ENCODE measurements at places on chromosomes 5 and 9.

GRCh38 chr9:5073701-5074100 lies 88.6 kb downstream of the JAK2 start:
- no peak for DNase-seq

DNA sequence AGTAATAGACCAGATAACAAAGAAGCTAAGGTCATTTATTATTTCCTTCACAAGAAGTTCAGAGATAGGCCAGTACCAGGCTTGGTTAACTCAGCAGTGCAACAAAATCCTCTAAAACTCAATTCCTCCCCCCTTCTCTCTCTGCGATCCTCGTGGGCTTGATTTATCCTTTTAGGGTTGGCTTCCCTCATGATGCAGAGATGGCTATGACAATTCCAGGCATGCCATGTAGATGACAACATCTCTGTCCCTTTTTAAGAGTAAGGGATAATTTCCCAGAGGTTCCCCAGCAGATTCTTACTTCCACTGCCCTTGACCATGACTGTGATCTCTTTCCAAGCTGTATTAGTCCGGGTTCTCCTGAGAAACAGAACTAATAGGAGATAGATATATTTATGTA lies 28.7 kb upstream of the DAP start:
- no peak for DNase-seq

- DNase-seq = no peak
Observed at GRCh38 chr9:6234014-6234413, 18.4 kb downstream of the IL33 start.

DNA sequence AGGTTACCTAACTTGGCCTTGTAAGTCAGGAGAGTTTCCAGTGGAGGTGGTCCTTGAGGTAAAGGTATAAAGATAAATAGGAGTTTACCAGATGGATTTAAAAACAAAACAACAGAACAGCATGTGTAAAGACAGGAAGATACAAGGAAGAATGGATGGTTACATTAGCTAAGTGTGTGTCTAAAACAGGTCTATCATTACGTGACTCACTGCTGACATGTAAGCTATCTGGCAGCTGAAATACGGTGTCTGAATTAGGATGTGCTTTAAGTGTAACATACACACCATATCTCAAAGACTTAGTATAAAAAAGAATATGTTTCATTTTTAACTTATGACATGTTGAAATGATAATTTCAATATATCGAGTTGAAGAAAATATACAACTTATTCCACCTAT lies 405.1 kb upstream of the ADAMTSL1 start:
- DNase-seq = no peak

DNA sequence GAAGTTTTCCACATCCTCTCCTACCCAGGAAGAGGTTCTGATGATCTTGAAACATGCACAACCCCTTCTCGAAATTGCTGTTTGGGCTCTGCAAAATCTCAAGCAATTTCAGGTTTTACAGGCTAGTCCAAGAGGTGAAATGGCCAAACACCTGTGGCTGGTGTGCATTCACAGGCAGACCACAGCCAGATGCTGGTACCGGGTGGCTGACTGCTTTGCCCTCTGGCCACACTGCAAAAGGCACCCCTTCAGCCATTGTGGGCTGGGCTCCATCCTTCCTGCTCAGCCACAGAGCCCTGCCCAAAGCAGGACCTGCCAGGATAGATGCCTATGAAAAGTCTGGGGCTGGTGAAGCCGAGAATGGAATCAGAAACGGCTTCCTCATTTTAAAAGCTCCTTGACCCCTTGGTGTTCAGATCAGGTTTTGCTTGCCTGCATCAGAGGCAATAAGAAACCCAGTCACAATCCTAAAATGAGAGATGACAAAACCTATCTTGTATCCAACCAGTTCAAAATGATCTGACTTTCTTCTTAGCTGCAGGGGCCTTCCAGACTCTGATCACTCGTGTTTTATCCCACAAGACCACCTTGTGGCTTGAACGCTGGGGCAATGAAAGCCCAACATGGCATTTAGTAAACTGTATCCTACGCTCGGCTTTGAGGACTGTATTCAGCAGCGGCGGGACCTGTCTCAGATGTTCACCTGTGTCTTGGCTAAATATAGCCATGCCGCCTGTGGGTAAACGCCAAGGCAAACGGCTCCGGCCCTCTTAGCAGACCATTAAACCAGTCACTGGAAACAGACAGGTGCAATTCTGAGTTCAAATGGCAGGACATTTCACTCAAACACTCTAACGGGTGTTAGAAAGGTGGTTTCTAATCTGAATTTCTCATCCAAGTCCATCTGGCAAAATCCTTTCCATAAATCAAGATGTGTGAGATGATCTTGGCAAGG lies 49.6 kb downstream of the EPB41L4B start:
- DNase-seq = no peak

- no peak for DNase-seq
Observed at GRCh38 chr9:14298601-14299022, 15.3 kb downstream of the NFIB start.

DNA sequence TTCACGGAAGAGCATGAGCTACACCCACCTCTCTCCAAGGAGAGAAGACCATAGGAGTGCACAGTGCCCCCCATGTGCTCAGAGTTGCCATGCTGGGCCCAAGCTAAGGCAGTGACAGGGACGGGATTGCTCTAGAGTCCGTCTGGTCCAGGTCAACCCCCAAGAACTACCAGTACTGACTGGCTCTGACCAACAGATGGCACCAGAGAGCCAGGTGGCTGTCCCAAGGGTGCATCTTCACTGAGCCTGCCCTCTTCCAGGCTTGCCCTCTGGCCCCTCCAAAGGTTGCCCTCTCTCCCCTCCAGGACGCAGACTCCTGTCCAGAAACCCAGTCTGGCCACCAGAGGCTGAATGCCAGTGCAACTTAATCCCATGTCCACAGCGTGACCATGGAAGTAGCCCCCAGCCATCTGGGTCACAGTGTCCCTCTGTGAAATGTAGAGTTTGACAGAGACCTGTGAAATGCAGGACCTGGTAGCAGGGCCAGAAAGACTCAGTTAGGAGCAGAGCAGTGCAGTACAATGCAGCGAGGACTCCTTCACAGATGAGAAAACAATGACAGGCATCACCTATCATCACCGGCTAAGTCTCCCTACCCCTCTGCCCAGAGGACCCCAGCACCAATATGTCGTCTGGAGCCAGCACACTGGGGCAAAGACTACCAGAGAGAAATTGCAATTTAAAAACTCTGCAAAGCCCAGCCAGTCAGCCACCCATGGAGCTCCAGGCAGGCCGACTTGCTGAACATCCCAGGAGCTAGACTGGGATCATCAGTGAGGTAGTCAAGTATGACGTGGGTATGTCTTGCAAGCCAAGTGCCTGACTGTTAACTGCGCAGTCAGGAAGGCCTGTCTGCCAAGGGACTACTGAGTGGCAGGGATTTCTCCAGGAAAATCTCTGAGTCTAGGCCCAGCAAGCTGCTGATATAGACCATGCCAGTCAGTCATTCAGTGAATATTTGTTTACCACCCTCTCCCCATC lies 7.7 kb upstream of the SKP1 start:
- DNase-seq = peak; percentile 80

DNA sequence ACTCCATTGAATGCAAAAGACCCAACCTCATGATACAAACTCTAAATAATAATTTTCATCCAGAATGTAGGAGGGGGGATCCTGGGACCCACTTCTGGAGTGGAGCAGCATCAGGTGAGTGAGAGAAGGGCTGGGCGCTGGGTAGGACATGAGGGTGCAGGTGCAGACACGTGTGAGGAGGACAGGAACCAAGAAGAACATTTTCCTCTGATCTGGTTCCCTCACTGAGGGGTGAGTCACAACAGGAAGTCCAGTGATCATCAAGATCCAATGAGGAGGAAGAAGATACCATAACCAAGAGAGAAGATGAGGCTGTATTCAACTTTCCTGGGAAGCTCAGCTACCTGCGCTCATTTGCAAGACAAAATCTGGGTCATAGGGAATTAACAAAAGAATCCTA lies 57.4 kb downstream of the SFXN1 start:
- DNase-seq = no peak

DNA sequence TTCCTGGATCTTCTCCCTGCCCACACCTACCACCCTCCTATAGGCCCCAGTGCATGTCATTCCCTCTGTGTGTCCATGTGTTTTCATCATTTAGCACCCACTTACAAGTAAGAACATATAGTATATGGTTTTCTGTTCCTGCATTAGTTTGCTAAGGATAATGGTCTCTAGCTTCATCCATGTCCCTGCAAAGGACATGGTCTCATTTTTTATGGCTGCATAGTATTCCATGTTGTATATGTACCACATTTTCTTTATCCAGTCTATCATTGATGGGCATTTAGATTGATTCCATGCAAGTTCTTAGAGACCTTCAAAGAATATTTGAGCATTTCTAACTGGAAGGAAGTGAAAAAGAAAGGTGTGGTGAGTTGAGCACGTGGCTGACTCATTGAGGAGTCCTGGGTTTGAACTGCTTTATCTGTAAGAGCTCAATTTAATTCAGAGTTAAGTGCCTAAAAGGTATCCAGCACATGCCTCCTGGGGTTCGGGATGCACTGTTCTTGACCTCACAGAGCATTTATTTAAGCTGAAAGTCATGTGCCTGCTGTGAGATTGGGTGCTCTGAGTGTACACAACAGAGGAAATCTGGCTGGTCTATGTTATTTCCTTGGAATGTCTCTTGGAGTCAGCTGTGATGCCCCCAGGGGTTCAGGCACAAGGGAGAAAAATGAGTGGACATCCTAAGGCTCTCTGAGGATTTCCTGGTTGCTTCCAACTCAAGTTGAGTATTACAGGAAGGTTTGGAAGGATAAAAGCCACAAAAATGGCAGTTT lies 56.4 kb downstream of the SH3GL2 start:
- no peak for DNase-seq

DNA sequence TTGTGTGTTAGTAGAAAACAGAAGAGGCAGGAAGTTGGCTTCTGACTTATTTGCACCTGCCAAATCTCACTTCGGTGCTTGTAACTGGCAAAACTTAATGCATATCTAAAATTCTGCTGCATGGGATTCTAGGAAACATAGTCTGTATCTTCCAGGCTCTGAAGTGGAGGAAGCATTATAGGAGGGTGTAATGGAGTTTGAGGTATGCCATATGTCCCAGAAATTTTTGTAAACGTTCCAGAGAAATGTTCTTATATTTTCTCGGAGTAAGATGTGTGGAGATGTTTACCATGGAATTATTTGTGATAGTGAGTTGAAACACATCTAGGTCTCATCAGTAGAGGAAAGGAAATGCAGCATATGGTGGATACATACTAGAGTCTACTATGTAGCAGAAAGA lies 1329.0 kb upstream of the NUDT12 start:
- no peak for DNase-seq

GRCh38 chr5:115100319-115100955 lies 69.3 kb downstream of the TRIM36 start:
- DNase-seq = no peak

GRCh38 chr5:32630867-32631491 lies 45.6 kb downstream of the SUB1 start:
- no peak for DNase-seq

DNA sequence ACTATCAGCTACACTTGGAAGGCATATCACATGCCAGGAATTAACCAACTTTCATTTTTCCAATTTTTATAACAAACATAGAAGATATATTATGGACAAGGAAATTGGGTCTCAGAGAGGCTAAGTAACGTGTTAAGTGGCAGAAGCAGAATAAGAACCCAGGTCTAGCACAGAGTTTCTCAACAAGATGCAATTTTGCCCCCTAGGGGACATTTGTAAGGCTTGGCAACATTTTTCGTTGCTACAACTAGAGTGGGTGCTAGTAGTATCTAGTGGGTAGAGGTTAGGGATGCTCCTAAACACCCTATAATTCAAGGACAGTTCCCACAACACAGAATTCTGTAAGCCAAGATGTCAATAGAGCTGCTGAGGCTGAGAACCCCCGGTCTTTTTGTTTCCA lies 180.6 kb downstream of the SNCAIP start:
- no peak for DNase-seq

DNA sequence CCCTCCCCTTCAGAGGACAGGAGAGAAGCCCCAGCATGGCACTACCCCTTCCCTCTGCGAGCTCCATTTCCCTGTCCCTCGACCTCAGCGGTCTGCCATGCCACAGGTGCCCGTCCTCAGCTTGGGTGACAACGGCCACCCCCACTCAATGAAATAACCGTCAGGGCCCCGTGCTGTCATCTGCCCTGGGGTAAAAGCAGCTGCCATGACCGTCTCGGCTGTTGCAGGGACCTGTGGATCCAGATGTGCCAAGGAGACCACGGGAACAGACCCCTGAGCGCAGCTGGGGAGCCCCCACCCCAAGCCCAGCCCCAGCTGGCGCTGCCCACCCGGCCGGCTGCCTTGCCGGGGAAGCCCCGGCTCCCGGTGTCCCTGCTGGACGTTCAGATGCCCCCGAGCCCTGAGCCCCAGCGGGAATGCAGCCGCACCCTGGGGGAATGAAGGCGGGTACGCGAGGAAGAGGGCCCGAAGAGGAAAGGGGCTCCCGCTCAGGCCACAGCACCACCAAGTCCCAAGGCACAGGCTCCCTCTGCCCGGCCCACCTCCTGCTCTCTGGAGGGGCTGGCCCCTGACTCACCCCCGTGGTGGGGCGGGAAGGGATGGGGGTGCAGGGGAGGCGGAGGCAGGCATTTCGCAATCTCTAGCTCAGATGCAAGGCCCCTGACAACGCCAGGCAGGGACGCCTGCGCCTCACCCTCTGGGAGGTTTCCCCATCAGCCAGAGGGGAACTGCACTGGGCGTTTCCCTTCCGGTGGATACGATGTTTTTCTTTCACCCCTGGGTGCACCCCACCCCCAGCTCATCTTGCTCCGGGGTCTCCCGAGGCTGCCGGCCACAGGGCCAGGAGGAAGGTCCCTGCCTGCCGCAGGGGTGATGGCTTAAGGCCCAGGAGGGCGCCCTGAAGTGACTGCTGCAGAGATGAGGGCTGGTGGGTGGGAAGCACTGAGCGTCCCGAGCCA lies 49.2 kb downstream of the NACC2 start:
- no peak for DNase-seq

GRCh38 chr5:99973779-99974178 lies 561.4 kb upstream of the FAM174A start:
- DNase-seq = no peak

- no peak for DNase-seq
Observed at GRCh38 chr9:7121664-7122063, 363.9 kb downstream of the KDM4C start.

DNA sequence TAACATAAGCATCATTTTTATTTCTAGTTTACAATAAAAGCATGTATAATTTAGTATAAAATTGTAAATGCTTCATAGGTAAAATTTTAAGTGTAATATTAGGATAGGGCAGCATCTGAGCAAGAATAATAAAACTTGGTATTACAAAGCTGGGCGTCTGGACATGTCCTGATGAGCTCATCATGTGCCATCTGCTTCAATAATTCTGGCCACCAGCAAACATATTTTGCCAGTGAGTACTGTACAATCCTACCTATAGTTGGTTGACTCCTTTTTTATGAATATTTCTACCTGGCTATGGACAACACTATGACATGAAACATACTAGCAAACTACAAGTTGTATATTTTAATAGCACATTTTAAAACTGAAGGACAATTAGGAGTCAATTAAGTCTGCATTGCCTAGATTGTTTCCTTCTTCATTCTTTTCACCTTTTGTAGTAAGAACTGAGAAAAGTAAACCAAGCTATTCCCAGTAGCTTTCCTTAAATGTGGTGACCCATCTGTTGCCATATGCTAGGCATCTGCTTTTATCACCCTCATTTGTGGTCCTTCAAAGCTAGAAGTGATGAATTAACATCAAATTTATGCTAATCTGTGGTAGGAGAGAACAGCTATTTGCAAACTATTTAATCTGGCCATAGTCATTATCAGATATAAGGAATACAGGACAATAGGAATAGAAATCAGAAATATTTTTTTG lies 23.4 kb downstream of the LURAP1L start:
- no peak for DNase-seq
